ENCODE measurements at places on chromosomes 11 and 22. TPM values are rescaled to one million over a fixed set of nuclear protein-coding genes. Genes with fewer than 3 reads are reported as not detected.

GLB1L3 gene
- not detected for total RNA-seq

ASPHD2 gene
- total RNA-seq = 0.10 TPM

- H3K27ac ChIP-seq = no peak overlapping the region
Measured at GRCh38 chr11:81596704-81597103, 1137.0 kb downstream of the FAM181B start.

GRCh38 chr11:20056950-20057943, 103.0 kb downstream of the DBX1 start:
- no peak overlapping the region for H3K27ac ChIP-seq
- peaks cover 45% of the 10 kb centered on the region for H3K4me1 ChIP-seq

DNA sequence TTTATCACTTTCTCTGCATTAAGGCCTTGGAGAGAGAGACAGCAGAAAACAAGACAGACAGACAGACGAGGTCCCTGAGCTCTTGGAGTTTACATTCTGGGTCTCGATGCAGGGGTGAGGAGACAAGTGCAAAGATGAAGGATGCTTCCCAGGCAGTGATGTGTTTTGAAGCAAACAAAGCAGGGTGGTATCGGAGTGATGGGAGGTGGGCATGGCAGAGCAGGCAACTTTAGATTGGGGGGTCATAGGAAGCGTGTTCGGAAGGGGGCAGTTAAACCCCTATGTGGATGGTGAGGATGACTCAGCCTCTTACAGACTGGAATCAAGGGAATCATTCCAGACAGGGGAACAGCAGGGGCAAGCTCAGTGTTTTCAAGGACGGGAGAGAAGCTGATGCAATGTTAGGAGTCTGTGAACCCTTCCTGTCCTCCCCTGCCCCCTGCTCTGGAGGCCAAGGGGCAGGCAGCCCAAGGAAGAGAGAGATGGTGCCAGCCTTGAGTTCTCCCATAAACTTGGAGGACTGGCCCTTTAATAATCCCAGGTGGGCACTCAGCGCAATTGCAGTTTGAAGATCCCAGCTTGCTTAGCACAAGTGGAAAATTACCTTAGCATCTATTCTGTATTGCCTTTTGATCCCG, 180.2 kb downstream of the CHST1 start:
- H3K36me3 ChIP-seq = no peaks in the 10 kb centered on the region
- no peak for DNase-seq
- no peak overlapping the region for H3K4me3 ChIP-seq
- H3K27ac ChIP-seq = no peak overlapping the region
- peaks cover 4% of the 10 kb centered on the region for H3K27me3 ChIP-seq

DNA sequence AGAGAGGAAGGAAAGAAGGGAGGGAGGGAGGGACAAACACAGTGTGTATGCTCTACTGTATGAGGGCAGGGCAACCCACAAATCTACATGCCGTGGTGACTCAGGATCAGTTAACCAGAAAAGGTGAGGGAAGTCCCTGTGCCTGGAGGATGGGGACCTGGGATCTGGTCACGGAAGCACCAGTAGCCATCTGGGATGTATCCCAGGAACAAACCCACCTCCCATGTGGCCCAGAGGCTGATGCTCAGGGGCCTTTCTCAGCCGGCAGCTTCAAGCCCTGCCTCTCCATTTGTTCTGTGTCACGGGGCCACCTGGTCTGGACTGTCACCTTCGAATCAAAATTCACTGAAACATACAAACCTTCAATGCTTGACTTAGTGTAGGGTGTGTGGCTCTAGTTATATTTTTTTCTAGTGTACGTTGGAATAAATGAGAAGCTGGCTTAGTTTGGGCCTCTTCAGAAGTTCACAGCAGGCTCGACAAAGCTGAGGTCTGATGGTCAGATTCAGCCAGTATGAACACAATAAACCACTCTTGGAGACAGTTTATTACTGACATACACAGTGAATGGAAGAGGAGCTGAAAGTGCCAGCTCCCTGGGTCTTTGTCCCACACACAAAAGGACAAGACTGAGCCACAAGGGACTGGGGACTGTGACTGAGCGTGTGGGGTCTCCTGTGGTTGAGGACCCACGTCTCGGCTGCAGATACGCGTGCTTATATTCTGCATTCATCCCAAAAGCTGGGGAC, 23.5 kb upstream of the RTL6 start:
- H3K4me3 ChIP-seq = no peak overlapping the region
- H3K27me3 ChIP-seq = peaks cover 4% of the 10 kb centered on the region
- no peak overlapping the region for H3K27ac ChIP-seq
- DNase-seq = no peak
- no peaks in the 10 kb centered on the region for H3K4me1 ChIP-seq
